ENCODE measurements at places on chromosomes 6 and 20. TPM values are rescaled to one million over a fixed set of nuclear protein-coding genes. Genes with fewer than 3 reads are reported as not detected.

GRCh38 chr20:63149531-63150192 lies 66.3 kb downstream of the YTHDF1 start:
- peaks cover 100% of the 10 kb centered on the region for H3K27me3 ChIP-seq
- H3K27ac ChIP-seq: no peak overlapping the region
- no peak for DNase-seq
- H3K4me3 ChIP-seq: no peak overlapping the region
- H3K36me3 ChIP-seq: no peaks in the 10 kb centered on the region

- no peak overlapping the region for H3K27ac ChIP-seq
- H3K36me3 ChIP-seq: no peaks in the 10 kb centered on the region
- no peaks in the 10 kb centered on the region for H3K4me1 ChIP-seq
- H3K27me3 ChIP-seq: peaks cover 98% of the 10 kb centered on the region
- no peak for DNase-seq
Measured at GRCh38 chr20:37630166-37630565, 63.7 kb upstream of the CTNNBL1 start.

DNA sequence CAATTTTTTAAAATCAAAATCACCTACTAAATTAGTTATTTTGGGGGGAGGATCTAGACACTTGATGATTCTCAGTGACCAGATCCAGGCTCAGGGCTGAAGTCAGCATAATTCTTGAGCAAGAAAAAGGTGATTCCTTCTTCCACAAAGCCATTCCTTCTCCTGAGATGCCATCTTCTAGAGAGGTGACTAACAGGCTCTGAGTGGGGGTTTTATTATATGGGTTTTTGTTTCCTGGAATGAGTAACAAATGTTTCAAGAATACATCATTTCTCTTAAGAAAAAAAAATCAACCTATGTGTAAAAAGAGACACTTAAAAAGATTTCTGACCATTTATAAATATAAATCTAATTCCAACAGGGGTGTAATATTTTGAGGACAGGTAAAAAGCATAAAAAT lies 154.3 kb downstream of the NFATC2 start:
- no peak overlapping the region for H3K27ac ChIP-seq
- H3K4me3 ChIP-seq: no peak overlapping the region
- H3K4me1 ChIP-seq: peaks cover 8% of the 10 kb centered on the region

GRCh38 chr6:30684386-30685156 lies 1.9 kb downstream of the PPP1R18 start:
- DNase-seq: no peak
- H3K4me3 ChIP-seq: peak overlapping the region; percentile 78
- peak overlapping the region; percentile 89 for H3K27ac ChIP-seq

- no peaks in the 10 kb centered on the region for H3K36me3 ChIP-seq
- no peak overlapping the region for H3K27ac ChIP-seq
- DNase-seq: no peak
- no peaks in the 10 kb centered on the region for H3K4me1 ChIP-seq
- peaks cover 81% of the 10 kb centered on the region for H3K27me3 ChIP-seq
Measured at GRCh38 chr6:44787254-44787834, 399.8 kb downstream of the CDC5L start.

DNA sequence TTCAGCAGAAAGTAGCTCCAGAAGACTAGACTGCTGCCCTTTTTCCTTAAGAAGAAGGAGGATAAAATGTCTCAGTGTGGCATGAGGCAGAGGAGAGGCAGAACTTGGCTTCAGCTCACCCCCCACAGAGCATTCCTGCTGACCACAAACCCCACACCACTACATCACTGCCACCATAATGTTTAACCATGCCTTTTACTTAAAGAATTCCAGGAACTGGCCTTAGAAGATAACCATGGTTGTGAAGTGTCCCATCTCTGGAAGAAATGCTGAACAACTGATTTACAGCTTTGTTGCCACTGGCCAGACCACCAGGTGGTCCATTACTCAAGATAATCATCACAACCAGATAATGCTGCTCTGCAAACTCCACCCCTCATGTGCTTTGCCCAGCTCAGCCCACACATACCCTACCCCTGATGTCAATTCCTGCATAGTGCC lies 154.1 kb downstream of the CD24 start:
- H3K4me1 ChIP-seq: peaks cover 31% of the 10 kb centered on the region
- H3K27ac ChIP-seq: peak overlapping the region; percentile 37
- H3K4me3 ChIP-seq: no peak overlapping the region
- H3K27me3 ChIP-seq: no peaks in the 10 kb centered on the region

- no peaks in the 10 kb centered on the region for H3K27me3 ChIP-seq
- peaks cover 11% of the 10 kb centered on the region for H3K36me3 ChIP-seq
- H3K27ac ChIP-seq: no peak overlapping the region
- H3K4me1 ChIP-seq: peaks cover 38% of the 10 kb centered on the region
- DNase-seq: no peak
- H3K4me3 ChIP-seq: no peak overlapping the region
Measured at GRCh38 chr6:166553563-166554271, 32.8 kb downstream of the RAMACL start.

TMEM170B gene
- total RNA-seq: 2.2 TPM

ASXL1 gene
- 120 TPM for total RNA-seq

DNA sequence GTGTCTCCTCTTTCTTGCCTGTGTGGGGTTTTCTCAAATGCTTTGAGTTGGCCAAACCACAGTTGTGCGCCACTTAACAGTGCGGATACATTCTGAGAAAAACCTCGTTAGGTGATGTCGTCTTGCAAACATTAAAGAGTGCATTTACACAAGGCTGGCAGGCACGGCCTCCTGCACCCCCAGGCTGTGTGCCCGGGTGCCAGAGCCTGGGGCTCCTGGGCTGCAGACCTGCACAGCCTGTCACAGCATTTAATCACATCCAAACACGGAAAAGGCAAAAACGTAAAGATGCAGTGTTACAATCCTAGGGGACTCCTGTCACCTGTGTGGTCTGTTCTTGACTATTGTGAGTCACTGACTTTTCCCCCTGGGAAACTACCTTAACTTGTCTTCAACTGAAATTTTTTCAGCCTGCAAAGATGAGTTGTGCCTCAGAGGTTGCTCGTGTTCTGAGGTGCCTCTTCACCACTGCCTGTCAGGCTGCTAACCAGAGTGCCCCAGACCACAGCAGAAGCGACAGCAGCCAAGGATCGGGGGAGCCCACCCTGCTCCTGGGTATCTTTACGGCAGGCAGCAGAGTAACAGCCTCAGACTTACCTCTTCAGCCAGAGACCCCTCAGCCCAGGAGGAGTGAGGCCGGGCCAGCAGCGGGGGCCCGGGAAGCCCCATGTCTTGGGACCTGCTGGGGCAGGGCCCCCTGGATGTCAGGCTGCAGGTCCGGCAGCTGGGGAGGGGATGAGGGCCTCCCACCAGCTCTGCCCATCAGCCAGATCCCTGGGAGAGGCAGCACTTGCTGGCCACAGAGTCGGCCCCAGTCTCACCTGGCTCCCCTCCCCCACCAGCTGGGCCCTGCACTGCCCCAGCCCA lies 683 bp upstream of the C20orf204 start:
- peaks cover 85% of the 10 kb centered on the region for H3K36me3 ChIP-seq
- DNase-seq: no peak
- peaks cover 6% of the 10 kb centered on the region for H3K4me1 ChIP-seq
- H3K27me3 ChIP-seq: peaks cover 19% of the 10 kb centered on the region

KHDC1 gene
- 5.0 TPM for total RNA-seq

DNA sequence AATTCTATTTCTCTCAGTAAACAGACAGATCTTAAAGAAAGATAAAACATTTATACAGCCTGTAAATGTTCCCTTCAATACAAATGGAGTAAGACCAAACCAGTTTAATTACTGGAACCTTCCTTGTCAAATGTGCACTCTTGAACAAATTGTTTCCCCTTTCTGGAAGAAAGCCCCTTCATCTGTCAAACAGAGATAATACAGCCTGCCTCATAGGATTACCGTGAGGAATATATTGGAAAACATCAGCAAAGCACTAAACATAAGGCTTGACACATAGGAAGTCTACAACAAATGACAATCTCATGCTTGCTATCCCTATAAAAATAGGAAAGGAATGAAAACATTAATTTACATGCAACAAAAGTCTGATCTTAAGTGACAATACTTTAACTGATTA lies 173.8 kb downstream of the PTPRK start:
- DNase-seq: no peak
- no peak overlapping the region for H3K27ac ChIP-seq
- H3K36me3 ChIP-seq: peaks cover 4% of the 10 kb centered on the region
- H3K27me3 ChIP-seq: no peaks in the 10 kb centered on the region
- peaks cover 38% of the 10 kb centered on the region for H3K4me1 ChIP-seq

DNA sequence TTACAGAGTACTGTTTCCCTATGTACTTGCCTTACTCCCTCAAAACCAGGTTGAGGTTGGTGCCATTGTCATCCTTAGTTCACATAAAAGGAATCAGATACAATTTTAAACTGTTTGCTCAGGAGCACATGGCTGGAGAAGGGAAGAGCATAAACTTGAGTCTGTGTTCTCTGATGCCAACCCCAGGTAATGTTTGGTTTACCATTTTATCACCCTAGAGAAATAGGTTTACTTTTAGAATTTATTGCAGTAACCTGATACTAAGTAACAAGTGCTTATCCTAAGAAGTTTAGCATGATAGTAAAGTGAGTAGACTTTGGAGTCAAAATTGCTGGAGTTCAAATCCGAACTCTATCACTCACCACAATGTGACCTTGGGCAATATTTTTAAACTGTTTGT lies 86.3 kb downstream of the RFPL4B start:
- H3K27me3 ChIP-seq: no peaks in the 10 kb centered on the region
- H3K27ac ChIP-seq: no peak overlapping the region
- H3K4me3 ChIP-seq: no peak overlapping the region

GRCh38 chr20:58993332-58994248 lies 12.5 kb downstream of the NELFCD start:
- peaks cover 17% of the 10 kb centered on the region for H3K4me1 ChIP-seq
- no peak overlapping the region for H3K4me3 ChIP-seq
- DNase-seq: no peak
- H3K27ac ChIP-seq: no peak overlapping the region
- H3K27me3 ChIP-seq: no peaks in the 10 kb centered on the region

TNFRSF6B gene
- total RNA-seq: not detected

GRCh38 chr20:34190679-34191090 lies 50.5 kb upstream of the ASIP start:
- no peaks in the 10 kb centered on the region for H3K27me3 ChIP-seq
- no peak overlapping the region for H3K27ac ChIP-seq
- DNase-seq: peak; percentile 85
- no peaks in the 10 kb centered on the region for H3K36me3 ChIP-seq
- peaks cover 7% of the 10 kb centered on the region for H3K4me1 ChIP-seq

DNA sequence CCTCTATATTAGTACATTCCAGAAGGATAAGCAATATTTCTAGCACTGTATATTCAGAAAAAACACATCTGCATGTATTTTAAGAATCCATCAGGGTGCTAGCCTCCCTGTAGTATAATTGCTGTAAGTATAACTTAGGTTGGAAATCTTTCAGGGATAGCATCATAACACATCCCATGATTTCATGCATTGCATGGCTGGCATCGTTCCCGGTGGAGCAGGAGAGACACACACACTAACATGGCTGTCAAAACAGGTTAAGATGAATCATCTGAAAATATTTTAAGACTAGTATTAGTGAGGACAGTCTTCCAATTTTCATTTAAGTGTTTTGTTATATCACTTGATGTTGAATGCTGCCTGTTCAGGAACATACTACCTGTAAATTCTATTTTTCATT lies 32.1 kb upstream of the CENPW start:
- H3K4me1 ChIP-seq: peaks cover 33% of the 10 kb centered on the region
- H3K27me3 ChIP-seq: no peaks in the 10 kb centered on the region
- H3K36me3 ChIP-seq: no peaks in the 10 kb centered on the region
- no peak overlapping the region for H3K4me3 ChIP-seq

PXDC1 gene
- total RNA-seq: 15.0 TPM

DNA sequence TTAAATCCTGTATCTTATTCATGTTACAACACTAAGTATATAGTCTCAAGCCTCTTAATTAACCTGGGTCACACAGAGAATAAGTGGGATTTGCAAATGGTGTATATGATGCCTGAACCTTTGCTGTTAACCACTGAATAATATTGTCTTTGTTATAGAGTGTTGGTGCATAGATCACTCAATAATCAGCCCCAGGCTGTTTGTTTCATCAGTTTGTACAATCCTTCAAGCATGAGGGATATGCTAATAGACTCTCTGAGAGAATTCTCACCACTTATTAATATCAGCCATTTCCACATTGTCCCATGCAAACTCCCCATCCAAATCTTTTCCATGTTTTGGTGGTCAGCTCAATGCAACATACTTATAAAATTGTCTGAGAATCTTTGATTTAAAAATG lies 21.7 kb downstream of the OR2B6 start:
- DNase-seq: no peak
- H3K36me3 ChIP-seq: no peaks in the 10 kb centered on the region

- H3K27ac ChIP-seq: peak overlapping the region; percentile 98
- H3K27me3 ChIP-seq: no peaks in the 10 kb centered on the region
- peaks cover 43% of the 10 kb centered on the region for H3K4me1 ChIP-seq
- peak; percentile 91 for DNase-seq
- H3K36me3 ChIP-seq: peaks cover 40% of the 10 kb centered on the region
Measured at GRCh38 chr6:26312501-26313397, 52.2 kb upstream of the BTN3A2 start.

OR2H1 gene
- total RNA-seq: not detected

HLA-DRB1 gene
- total RNA-seq: 141 TPM

PSORS1C2 gene
- not detected for total RNA-seq

DNA sequence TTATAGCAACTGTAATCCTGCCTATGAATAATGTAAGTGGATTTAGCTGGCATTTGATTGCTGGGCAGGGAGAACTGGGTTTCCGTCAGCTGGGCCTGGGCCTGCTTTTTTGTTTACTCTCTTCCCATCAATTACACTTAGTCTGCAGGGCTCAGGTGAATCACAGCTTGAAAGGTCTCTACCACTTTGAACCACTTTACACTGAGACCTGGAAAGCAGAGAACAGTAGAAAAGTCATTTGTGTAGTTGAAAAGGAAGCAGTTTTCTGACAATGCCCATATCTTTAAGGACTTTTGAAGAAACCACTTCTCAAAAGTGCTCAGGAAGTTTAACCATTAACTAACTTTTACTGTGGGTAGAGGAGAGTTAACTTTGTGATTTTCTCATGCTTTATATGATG lies 315.4 kb upstream of the SASH1 start:
- H3K27me3 ChIP-seq: no peaks in the 10 kb centered on the region
- no peak for DNase-seq
- H3K4me1 ChIP-seq: no peaks in the 10 kb centered on the region
- no peak overlapping the region for H3K4me3 ChIP-seq

GABRR1 gene
- not detected for total RNA-seq

SLC24A3 gene
- not detected for total RNA-seq

ZC3H12D gene
- 0.20 TPM for total RNA-seq

GRCh38 chr6:36386495-36387439 lies 702 bp downstream of the ETV7 start:
- H3K27me3 ChIP-seq: peaks cover 15% of the 10 kb centered on the region
- H3K4me1 ChIP-seq: no peaks in the 10 kb centered on the region
- H3K36me3 ChIP-seq: peaks cover 16% of the 10 kb centered on the region

GRCh38 chr20:18702736-18703135 lies 110.8 kb upstream of the SCP2D1 start:
- H3K36me3 ChIP-seq: no peaks in the 10 kb centered on the region
- no peak overlapping the region for H3K4me3 ChIP-seq
- DNase-seq: no peak
- H3K4me1 ChIP-seq: no peaks in the 10 kb centered on the region
- no peak overlapping the region for H3K27ac ChIP-seq
- no peaks in the 10 kb centered on the region for H3K27me3 ChIP-seq

All from Calu3 (cell line).